Inflammatory macrophage treated with lipopolysaccharide for 1 hour (primary cell): ENCODE measurements at places on chromosomes 7 and 10.

GRCh38 chr7:54888734-54889082 is 129.7 kb upstream of the SEC61G start:
- no peak for DNase-seq

DNA sequence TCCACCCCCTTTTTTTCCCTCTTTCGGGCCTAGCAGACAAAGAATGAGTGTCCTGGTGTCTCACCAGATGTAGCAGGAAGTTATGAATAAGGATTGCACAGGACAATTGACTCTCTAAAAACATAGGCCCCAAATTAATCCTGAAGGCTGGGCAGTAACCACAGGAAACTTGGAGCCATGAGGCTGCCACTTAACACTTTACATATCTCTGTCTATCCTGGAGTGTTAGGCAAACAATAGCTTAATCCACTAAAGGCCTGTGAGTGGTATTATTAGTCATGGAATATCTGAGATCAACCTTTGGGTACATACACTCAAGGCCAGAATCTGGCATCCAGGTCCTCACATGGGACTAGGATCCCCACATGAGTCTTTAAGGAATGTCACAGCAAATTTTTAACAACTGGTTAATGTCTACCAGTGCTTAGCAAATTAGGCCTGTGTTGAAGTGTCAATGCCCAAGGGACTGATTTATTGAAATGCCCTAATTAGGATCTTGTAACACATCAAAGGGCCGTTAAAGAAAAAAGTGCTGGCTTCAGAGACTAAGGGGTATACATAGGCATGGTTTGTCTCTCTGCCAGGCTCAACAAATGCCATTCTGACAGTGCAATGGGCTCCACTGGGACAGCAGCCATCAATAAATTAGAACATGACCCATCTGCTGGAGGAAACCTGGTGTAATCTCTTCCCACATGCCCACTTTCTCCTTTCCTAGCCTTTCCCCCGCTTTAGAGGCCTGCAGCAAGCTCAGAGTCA is 196.7 kb upstream of the TBX20 start:
- DNase-seq, result no peak

- DNase-seq, result no peak
These were observed 317.5 kb downstream of the WDR11 start for GRCh38 chr10:121168545-121169216.

GRCh38 chr10:9296190-9296589 is 1241.7 kb downstream of the GATA3 start:
- no peak for DNase-seq

DNA sequence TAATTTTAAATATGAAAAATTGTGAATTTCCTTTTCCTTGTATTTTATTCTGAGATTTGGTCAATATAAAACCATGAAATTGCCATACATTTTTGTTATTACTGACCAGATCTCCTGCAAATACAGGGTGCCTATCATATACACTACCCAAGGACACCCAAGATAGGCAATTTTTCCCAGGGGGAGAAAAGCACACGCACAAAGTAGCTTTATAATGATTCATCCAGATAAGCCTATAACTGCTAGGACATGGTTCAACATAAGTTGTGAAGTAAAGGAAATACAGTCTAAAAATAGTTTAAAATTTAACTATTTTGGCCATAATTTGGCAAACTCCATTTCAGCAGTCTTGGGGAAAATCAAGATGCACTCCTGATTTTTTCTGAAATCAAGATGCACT is 4.8 kb downstream of the RUFY2 start:
- DNase-seq, result no peak

DNA sequence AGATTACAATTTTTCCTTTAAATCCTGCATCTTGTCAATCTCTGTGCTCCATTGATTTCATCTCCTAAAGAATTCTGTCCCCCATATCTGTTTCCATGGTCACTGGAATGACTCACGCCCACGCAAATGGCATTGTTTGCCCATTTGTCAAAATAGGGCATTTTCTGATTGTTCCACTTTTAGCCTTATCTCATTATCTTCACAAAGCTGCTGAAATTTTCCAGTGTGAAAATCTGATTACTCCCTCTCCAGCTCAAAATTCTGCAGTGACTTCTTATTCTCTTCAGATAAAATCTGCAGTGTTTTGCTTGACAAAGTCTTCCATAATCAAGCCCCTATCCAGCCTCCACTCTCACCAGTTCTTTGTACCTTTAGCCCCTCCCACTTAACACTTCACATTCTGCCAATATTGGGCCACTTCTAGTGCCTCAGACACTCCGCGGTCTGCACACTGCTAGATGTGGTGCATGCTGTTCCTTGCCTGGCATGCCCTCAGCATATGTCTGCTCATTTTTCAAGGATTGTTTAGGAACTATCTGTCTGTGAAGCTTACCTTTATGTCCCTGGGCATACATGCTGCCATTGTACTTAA is 33.9 kb upstream of the CTTNBP2 start:
- DNase-seq, result no peak

DNA sequence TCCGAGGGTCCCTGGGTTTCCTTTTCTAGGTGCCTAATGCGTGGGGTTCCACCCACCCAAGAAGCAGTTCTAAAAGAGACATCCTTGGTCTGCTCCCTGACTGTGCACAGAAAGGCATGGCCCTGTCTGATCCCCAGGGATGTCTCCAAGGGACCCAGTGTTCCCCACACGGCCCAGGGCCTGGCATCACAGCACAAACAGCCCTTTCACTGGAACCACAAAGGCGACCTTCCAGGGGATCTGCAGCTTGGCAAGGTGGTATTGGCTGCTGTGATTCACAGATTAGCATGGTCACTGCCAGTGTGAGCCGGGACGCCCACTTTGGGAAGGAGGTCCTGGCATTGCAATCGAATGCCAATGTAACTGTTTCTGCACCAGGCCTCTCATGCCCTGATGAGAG is 6.4 kb downstream of the KCNMA1 start:
- DNase-seq, result no peak

- no peak for DNase-seq
These were observed 80.6 kb downstream of the GLI3 start for GRCh38 chr7:42156291-42156865.

DNA sequence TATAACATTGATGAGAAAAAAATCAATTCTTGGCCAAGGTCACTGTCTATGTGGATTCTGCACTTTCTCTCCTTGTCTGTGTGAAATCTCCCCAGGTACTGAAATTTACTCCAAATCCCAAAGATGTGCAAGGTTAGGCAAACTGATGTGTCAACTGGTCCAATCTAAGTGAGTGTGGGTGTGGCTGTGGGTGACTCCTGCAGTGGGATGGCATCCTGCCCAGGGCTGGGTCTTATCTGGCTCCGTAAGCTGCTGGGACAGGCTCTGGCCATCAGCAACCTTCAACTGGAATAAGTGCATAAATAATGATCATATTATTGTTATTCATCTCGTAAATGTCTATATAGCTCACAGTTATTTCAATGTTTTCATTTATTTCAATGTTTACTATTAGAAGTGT is 79.3 kb downstream of the JCAD start:
- no peak for DNase-seq

DNA sequence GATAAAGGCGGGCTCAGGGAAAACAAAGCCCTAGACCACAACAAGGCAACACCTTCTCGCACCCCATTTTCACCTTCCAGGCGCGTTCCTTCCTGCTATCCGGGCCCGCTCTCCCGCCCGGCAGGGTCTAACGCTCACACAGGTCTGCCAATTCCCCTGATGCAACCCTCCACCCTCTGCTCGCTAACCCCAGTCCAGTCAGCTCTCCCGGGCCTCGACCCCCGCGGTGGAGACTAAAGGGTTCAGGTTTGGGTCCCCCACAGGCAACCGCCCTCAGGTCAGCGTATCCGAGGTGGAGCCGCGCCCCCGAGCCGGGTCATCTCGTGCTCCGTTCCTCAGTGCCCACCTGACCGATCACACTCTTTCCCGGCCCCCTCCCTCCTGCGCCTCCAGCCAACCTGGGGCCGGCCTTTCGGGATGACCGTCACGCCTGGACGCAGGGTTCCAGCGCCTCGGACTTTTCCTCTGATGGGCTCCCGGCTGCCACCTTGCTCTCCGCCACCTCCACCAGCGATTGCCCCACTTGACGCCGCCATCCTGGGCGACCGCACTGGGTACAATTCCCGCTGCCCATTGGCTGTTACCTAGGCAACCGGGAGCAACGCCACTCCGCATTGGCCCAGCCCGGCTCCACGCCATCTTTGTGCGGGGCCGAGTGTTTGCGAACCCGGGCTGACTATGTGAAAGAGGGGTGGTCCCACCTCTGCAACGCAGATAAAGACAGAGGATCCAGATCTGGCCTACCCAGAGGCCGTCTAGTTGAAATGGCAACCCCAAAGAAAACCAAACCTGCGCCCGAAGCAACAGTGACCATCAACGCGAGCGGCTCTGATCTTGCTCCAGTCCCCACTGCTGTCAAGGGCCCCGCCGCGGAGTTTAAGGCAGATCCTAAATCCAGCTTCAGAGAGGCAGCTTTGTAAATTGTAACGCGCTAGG is at the start of gene MORN4:
Gene MORN4 (minus strand): TSS at position 552 of the 936 bp plus-strand sequence. CDS start 13,847 bp downstream, outside the sequence.
- DNase-seq, result peak; percentile 96

- DNase-seq, result no peak
These were observed 36.4 kb downstream of the OR13A1 start for GRCh38 chr10:45278860-45279498.

DNA sequence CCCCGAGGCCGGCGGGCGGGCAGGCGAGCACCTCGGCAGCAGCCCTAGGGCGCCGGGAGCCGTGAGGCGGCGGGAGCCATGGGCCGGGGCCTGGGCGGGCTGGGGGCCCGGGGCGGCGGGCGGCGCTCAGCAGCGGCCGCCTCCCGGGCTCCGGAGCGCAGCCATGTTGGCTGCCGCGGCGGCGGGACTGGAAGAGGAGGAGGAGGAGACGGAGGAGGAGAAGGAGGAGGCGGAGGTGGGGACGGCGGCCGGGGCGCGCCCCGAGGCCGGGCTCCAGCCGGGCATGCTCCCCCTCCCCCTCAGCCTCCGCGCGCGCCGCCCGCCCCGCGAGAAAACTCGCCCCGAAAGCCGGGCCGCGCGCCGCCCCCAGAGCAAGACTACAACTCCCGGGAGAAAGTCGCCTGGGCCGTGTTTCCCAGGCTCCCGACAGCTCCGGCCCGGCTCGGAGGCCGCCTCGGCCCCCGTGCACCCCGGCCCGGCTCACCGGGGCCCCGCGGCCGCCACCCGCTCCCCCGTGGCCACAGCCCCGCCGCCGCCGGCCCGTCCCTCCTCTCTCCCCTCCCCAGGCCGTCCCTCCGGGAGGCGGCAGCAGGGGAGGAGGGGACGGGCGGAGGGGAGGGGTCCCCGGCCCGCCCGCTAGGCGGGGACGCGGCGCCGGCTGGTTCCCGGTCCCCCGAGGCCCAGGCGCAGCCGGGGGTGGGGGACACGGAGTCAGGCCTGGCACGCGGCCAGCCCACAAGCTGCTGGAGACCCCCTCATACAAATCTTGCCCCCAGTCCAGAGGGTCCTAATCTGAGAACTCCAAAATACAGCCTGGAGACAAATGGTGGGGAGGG is at the start of gene DLG5:
Gene DLG5 (minus strand): TSS at position 190 of the 836 bp plus-strand sequence. CDS start 235 bp downstream, outside the sequence.
- no peak for DNase-seq

DNA sequence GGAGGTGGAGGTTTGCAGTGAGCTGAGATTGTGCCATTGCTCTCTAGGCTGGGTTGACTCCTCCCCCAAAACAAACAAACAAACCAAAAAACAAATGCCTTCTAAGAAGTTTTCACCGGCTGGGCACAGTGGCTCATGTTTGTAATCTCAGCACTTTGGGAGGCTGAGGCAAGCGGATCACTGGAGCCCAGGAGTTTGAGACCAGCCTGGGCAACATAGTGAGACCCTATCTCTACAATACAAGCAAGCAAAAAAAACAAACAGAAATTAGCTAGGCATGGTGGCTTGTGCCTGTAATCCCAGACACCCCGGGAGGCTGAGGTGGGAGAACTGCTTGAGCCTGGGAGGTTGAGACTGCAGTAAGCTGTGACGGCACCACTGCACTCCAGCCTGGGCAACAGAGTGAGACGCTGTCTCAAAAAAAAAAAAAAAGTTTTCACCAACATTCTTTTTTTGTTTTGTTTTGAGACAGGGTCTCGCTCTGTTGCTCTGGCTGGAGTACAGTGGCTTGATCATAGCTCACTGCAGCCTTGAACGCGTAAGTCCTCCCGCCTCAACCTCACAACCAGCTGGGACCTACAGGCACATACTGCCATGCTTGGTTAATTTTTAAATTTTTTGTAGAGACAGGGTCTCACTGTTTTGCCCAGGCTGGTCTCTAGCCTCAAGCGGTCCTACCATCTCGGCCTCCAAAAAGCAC is 1.3 kb upstream of the ZAN start:
- DNase-seq, result no peak

DNA sequence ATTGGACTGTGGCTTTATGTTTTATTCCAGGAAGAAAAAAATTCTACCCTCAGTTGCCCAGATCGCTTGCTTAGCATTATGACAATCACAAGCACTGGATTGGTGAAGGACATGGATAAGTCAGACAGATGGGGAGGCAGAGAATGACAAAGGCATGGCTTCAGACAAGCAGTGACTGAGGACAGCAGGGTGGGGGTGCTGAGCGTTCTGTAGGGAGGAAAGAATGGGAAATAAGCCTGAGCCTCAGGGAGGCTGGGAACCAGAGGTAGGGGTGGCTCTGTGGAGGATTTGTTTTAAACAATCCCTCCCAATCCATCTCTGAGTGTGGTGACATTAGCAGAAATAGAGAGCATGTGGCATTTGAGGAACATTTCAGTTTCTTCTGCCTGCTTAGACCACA is 896.9 kb downstream of the CCSER2 start:
- DNase-seq, result no peak

DNA sequence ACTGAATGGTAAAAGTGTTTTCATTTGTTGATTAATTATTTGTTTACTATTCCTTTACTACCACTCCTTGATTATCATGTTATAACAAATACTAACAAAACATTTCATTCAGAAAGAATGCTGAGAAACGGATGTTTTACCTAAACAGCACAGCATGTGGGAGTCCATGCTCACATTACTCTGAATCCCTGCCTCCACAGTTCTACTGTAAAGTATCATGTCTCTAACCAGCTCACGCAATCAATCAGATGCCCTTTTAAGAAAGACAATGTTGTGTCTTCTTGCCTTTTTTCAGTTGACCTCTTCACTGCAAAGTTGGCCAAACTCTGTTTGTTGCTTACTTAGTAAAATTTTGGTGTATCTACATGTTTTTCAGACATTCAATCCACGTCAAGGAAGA is 232.5 kb upstream of the MDFIC start:
- no peak for DNase-seq

DNA sequence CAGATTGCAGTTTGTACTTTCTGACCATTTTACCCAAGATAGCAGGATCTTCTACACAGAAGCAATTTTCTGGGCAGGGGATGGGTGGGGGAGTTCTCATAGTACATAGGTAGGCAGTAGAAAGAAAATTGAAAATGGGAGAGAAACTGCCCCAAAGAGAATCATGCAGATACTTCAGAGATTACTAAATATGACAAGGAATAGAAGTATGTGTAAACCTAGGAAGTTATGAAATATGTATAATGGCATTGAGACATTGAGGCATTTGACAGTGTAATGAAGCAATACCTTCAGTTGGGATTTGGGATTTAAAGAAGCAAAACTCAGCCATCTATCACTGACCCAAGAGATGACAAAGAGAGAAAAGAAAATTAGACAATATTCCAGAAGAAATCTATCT is 233.0 kb downstream of the PTN start:
- no peak for DNase-seq

DNA sequence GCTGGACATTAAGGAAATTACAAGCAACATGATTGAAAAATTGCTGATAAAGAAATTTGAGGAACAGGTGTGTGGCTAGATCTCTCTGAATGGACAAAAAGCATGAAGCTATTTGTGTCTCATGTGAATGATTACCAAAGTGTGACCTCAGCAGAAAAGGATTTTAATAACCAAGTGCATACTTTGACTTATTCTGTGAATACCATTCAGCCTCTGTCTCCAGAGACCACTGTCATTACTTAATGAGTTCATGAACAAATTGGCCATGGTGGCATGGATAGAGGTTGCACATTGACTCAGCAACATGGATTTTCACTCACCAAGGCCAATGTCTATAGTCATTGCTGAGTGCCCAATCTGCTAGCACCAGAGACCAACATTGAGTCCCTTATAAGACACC is 874.6 kb upstream of the POT1 start:
- no peak for DNase-seq
